Stimulated activated naive CD4-positive, alpha-beta T cell (primary cell): ENCODE measurements at places on chromosomes 16 and 17.

DNA sequence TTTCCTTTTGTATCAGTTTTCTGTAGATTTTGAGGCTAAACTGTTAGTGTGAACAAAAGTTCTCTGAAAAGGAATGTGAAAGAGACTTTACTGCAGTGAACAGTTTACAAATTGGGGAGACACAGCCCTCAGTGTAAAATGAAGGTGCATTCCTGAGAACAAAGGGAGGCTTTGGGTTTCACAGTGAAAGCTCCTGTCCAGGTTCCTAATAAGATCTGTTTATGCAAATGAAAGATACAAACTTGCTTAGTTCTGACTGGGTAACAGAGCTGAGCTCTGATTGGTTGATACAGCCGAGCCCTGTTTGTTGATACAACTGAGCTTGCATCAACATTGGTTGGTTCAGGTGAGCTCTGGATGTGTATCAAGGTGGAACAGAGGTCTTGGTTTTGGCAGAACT lies 8.3 kb upstream of the CDRT15 start:
- DNase-seq = no peak

DNA sequence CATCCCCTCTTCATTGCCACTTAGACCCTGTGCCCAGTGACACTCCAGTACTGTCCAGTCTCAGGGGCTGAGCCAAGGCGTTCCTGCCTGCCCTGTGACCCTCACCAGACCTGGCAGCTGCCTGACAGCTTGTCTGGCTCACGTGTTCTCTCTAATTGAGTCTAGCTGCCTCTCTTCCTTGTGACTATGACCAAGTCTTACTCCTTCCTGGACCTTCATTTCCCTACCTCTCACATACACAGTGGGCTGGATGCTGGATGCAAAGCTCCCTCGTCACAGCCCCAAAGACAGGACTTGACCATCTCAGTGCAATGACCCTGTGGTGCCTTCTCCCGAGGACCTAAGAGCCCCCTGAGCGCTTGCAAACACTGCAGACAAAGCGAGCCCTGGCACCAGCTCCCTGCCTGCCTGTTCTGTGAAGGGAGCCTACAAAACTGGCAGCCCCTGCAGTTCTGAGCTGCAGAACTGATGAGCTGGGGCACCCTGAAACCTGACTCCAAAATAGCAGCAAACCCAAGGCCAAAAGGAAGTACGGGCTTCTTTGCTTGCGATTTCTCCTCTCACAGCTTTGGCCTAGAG lies 1.7 kb downstream of the DEXI start:
- no peak for DNase-seq

DNA sequence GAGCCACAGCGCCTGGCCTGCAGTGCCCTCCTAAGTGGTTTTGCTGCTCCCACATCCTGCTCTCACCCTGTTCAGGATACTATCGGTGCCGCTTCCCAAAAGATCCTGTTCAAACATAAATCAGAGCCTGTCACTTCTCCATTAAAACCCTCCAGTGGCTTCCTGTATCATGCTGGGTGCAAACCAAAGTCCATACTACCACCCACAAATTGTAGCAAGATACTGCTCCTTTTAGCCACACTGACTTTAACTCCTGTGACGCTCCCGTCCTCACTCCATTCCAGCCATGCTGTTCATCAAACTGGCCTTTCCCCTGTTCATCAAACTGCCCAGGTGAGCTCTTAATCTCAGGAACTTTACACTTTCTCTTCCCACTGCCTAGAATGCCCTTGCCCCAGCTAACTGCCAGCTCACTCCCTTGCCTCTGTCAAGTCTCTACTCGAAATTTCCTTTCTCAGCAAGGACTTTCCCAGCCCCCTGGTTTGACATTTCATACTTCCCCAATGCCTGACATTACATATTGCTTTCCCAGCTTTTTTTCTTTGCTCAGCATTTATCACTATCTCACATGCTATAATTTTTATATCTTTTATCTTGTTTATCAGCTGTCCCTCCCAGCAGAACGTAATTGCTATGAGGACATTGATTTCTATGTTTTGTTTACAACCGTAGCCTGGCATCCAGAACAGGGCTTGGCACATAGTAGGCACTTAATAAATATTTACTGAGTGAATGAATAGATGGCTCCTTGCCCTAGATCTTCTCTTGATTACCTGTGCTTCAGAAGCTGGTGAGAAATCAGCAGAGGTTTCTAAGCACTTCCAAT lies 44.3 kb upstream of the SMURF2 start:
- no peak for DNase-seq

GRCh38 chr17:77228241-77228752 lies 87.5 kb downstream of the SEC14L1 start:
- no peak for DNase-seq
